ENCODE measurements at places on chromosomes 16 and 17. TPM values are rescaled to one million over a fixed set of nuclear protein-coding genes. Genes with fewer than 3 reads are reported as not detected.

AOC2 gene
- 1.4 TPM for total RNA-seq

- DNase-seq: no peak
These were observed 378.8 kb upstream of the TNRC6C start for GRCh38 chr17:77579682-77580081.

DNA sequence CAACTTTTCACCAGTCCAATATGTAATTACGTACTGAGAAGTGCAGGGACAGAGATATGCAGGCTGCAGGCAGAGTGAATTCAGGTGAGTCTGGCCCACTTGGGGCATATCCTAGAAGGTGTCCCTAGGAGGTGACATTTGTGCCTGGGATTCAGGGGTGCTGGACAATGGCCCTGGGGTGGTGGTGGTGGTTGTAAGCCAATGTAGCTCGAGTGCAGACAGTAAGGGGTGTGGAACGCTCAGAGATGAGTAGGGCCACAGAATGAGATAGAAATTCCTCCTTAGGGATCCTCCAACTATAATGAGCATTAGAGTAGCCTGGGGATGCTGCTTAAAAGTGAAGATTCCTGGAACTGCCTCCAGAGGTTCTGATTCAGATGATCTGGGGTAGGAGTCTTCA, 221.7 kb upstream of the MPHOSPH6 start:
- no peak for DNase-seq

DNA sequence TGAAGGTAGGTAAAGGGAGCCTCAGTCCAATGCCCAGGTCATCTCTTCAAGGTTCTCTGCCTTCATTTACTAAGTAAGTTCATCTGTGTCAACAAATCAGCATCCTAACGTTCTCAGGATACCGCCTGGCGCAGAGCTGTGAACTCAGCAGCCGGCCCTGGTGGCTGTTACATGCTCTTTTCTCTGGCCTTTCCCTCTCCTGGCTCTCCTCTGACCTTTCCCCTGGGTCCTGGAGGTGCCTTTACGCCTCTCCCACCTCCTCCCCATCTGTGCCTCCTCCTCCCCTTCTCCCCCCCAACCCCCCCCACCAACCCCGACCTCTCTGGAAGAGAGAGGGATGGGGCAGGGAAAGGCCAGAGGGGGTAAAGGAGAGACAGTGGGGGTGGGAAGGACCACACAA, 19.5 kb downstream of the COTL1 start:
- no peak for DNase-seq

- DNase-seq: no peak
These were observed 247.8 kb downstream of the XYLT1 start for GRCh38 chr16:17222871-17223401.

DNA sequence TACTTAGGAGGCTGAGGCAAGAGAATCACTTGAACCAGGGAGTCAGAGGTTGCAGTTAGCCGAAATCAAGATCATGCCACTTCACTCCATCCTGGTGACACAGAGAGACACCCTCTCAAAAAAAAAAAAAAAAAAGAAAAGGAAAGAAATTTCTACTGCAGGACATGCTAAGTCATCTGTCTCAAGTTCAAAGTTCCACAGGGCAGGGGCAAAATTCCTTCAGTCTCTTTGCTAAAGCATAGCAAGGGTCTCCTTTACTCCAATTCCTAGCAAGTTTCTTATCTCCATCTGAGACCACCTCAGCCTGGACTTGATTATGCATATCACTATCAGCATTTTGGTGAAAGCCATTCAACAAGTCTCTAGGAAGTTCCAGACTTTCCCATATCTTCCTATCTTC, 14.6 kb downstream of the ZSCAN10 start:
- no peak for DNase-seq

- DNase-seq: no peak
These were observed 80.8 kb upstream of the PLCG2 start for GRCh38 chr16:81698310-81698641.

GRCh38 chr16:25433388-25433787, 175.7 kb upstream of the ZKSCAN2 start:
- DNase-seq: no peak

- no peak for DNase-seq
These were observed 128.4 kb upstream of the GOT2 start for GRCh38 chr16:58862334-58863021.

Data from A673 (cell line).